ENCODE measurements at places on chromosomes 5 and 9.

GRCh38 chr5:43772764-43773477, 169.9 kb downstream of the NNT start:
- no peak for DNase-seq

- no peak for DNase-seq
Observed at GRCh38 chr5:121315786-121316185, 535.9 kb upstream of the FTMT start.

DNA sequence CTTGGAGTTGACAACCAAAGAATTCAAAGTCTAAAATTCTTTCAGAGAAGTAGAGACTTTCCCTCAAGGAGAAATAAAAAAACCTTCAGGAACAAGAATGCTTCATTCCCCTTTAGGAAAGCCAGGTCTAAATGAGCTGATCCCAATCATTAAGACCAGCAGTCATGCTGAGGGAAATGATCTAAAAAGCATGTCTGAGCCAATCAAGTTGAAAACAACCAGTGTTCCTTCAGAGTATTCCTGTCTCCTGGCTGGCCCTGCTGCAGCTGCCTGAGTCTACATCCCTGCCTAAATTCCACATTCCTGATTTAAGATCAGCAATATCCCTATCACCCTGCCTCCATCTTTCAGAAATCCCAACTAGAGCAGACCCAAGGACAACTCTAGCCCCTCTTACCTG, 244.5 kb downstream of the PLK2 start:
- no peak for DNase-seq

- DNase-seq: no peak
Observed at GRCh38 chr5:71932655-71933338, 174.5 kb upstream of the MAP1B start.

DNA sequence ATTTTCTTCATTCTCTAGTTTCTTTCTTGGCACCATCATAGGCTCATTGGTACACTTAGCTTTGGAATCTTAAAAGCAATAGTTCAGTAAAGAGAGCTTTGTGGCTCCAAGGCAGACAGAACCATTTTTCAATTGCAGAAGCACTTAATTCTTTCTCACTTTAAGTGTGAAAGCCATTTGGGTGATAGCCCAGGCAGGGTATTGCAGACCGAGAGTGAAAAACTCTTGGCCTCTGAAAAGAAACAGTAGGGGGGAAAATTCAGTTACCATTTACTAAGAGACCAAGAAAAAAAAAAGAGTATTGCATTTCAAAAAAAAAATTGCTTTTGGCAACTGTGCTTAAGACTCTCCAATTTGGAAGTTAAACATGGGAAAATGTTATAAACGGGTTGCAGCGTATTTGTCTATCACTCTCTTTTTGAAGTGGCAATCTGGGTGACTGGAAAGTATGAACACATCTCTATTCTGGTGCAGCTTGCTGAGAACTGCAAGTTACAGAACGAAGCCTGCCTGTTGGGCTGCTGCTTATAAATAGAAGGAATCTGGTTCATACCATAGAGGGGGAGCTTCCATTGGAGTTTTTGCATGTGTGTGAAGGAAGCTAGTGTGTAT, 170.5 kb downstream of the TLE4 start:
- no peak for DNase-seq

DNA sequence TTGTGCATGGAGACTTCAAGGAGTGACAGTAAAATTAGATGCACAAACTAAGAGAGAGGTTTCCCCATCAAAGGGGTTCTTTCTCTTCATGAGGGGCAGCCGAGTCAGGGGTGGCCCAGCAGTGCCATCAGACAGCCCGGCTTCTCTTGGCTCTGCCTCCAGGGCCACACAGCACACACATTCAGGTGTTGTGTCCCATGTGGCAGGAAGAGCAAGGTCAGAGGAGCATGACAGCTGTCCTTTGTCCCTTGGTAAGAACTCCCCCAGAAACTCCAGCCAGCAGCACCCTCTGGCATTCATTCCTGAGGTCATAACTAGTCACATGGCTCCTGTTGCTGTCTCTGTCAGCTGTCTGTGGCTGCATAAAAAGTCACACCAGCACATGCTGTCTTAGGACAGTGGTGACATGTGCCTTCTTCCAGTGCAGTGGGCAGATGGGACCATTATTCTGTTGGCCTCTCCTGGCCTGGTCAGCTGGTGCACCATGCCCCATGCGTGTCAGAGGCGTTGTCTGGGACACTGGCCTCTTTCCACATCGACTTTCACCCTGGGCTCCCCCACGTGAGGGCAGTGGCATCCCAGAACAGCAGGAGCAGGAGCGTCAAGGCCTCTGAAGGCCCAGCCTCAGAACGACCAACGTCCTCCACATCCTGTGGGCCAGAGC, 78.4 kb upstream of the OTULINL start:
- DNase-seq: no peak

GRCh38 chr9:110669433-110669832, 842 bp downstream of the MUSK start:
- DNase-seq: no peak

GRCh38 chr5:4780633-4781032, 359.5 kb upstream of the ADAMTS16 start:
- no peak for DNase-seq

DNA sequence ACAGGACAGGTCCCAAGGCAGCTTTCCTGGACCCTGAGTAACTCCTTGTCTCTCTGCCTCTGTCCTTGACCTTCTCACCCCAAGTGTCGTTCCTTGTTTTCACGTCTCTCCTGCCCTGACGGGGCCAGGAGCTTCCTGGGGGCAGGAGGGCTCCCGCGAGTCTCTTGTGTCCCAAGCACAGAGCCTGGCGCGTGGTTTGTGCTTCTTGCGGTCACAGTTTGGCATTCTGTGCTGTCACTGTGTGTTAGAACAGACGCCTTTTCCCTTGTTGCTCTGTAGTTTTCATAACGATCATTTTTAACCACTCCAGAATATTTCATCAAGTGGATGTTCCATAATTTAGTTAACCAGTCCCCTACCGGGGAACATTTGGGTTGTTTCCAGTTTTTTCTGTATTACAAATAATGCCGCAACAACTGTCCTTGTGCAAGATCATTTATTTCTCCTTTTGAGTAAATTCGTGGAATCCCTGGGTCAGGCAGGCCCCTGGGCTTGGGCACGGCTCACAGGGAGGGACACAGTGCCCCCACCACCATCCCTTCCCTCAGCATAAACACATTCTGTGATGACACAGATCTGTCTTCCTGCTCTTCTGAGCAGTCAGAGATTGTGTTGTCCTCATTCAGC, 71.9 kb downstream of the TSPAN17 start:
- no peak for DNase-seq

DNA sequence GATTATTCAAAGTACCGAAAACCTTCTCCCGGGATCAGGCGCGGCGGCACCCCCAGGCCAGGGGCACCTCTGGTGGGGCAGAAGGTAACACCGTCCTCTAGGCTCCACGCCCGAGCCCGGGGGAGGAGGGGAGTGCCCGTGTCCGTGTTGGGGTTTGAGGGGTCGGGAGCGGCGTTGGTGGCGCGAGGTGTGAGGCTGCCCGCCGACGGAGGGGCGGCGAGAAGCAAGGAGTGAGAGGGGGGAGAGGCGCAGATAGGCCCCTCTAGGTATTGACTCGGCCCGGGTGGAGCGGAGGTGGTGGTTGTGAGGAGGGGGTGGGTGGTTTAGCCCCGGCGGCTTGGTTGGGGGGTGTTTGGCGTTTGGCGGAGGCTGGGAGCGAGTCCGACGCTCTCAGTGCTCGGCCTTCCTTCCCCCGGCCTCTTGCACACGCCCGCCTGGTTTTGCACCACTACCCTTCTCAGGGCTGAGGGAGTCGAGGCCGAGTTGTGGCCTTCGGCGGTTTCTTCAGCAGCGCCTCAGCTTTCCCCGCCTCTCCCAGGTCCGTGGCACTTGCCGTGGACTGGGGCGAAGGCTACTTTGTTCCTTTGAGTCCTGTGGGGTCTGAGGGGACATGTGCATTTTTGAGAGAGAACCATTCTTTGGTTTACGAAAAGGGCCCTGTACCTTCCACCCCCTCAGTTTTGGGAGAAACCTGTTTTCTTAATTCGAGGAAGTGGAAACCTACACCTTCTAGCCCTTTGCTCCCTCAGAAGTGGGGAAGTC, 450 bp downstream of the GPBP1 start:
- DNase-seq: no peak

DNA sequence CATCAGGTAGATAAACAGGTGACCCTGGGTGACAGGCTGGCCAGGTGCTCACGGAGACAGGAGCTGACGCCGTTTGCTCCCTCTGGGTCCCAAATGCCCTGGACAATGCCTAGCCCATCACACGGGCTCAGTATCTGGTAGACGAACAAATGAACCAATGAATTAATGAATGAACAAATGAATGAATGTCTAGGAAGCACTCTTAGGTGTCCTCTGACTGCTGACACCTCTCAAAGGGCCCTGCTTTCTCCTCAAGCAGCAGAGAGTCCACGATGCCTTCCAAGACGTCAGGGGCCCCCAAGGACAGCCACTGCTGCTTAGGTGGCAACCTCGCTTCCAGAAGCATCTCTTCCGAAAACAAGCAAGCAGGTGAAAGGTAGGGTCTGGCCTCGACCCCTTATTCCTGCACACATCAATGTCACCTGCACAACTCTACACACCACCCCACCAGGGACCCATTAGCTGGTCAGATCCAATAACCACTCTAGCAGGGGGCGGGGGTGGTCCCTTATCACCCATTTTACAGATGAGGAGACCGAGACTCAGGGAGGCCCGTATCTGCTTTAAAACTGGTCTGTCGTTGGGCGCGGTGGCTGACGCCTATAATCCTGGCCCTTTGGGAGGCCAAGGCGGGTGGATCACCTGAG, 45.2 kb downstream of the VAV2 start:
- no peak for DNase-seq

DNA sequence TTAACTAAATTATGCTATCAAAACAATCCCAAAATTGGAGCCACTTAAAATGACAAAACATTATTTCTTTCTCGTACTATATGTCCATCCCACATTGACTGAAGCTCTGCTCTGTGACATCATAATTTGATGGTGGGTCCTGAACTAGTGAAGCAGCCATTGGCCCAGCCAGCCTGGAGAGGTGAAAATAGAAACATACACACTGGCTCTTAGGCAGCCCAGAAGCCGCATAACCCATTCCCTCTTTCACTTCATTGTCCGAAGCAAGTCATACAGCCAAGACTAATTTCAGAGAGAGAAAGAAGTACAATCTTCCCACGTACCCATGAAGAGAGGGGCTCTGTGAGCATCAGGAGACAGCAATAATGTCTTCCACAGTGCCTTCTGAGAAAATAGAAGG, 342.5 kb downstream of the NFIB start:
- no peak for DNase-seq

- no peak for DNase-seq
Observed at GRCh38 chr5:53087621-53088121, 21.9 kb downstream of the MOCS2 start.

GRCh38 chr5:178899289-178899688, 3.6 kb downstream of the ZFP2 start:
- no peak for DNase-seq

- DNase-seq: no peak
Observed at GRCh38 chr5:75199946-75200345, 36.7 kb downstream of the ANKRD31 start.

DNA sequence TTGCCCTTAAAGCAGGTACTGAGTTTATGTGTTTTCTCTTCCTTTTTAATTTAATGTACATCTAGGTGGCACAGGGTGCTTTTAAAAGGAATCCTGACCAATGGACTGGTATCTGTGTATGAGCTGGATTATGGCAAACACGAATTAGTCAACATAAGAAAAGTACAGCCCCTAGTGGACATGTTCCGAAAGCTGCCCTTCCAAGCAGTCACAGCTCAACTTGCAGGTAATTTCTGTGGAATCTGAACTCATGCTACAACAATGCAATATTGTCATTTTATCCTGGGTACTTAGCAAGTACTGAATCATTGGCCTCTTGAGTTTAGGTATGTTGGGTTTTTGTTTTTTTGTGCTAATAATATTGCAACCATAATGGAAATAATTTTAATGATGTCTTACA, 14.4 kb upstream of the TMOD1 start:
- DNase-seq: no peak

- no peak for DNase-seq
Observed at GRCh38 chr5:88740604-88741185, 142.3 kb downstream of the MEF2C start.

DNA sequence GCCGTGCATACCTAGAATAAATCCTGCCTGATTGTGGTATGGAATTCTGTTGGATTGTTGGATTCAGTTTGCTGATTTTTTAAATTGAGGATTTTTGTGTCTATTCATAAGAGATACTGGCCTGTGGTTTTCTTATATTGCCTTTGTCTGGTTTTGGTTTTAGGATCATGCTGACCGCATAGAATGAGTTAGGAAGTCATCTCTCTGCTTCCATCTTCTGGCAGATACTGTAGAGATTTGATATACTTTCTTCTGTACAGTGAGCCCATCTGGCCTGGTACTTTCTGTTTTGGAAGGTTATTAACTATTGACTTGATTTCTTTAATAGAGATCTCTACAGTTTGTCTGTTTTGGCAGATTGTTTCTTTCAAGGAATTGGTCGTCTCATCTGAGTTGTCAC, 14.7 kb downstream of the CEP72 start:
- DNase-seq: no peak

- DNase-seq: no peak
Observed at GRCh38 chr5:115313052-115313451, 16.6 kb upstream of the CCDC112 start.

GRCh38 chr5:62786099-62786498, 207.5 kb downstream of the LRRC70 start:
- no peak for DNase-seq

- no peak for DNase-seq
Observed at GRCh38 chr9:93406371-93406770, 45.1 kb upstream of the FAM120A start.

DNA sequence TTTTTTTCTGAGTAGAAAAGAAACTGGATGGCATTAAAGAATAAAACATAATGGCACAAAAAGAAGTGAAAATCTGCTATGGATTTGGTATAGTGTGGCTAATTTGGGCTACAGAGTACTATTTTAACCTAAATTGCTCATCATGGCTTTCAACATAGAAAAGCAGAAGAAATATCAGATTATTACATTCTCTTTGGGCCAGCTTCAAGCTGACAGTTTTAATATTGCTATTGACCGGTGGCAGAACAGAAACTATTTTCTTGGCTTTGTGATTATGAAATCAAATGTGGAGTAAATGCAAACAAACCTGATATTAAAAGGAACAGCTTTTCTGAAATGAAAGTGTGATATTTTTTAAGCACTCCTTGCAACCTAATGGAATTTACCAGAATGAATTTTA, 301.5 kb downstream of the EPB41L4A start:
- DNase-seq: no peak

GRCh38 chr5:138870611-138871010, 4.5 kb downstream of the LRRTM2 start:
- no peak for DNase-seq

GRCh38 chr9:133976191-133976861, 15.8 kb downstream of the VAV2 start:
- DNase-seq: no peak

All from stimulated activated CD8-positive, alpha-beta memory T cell treated with anti-CD3 and anti-CD28 coated beads, Interleukin-7, amount 100 ng/mL, for 24 hours (primary cell).